ENCODE measurements at places on chromosomes 2 and 18.

GRCh38 chr2:21559351-21559750 is 435.6 kb downstream of the TDRD15 start:
- no peak for DNase-seq

GRCh38 chr2:92072461-92073035 is 2798.7 kb upstream of the TEKT4 start:
- DNase-seq = no peak

- DNase-seq = no peak
Observed at GRCh38 chr2:220075835-220076234, 448.4 kb downstream of the SLC4A3 start.

- no peak for DNase-seq
Observed at GRCh38 chr2:227153758-227154486, 10.1 kb downstream of the COL4A4 start.

GRCh38 chr2:68912732-68913131 is 40.0 kb downstream of the GKN2 start:
- no peak for DNase-seq

GRCh38 chr2:57876313-57876712 is 170.3 kb upstream of the VRK2 start:
- DNase-seq = no peak

GRCh38 chr2:177338177-177338721 is 54.3 kb upstream of the AGPS start:
- DNase-seq = no peak

DNA sequence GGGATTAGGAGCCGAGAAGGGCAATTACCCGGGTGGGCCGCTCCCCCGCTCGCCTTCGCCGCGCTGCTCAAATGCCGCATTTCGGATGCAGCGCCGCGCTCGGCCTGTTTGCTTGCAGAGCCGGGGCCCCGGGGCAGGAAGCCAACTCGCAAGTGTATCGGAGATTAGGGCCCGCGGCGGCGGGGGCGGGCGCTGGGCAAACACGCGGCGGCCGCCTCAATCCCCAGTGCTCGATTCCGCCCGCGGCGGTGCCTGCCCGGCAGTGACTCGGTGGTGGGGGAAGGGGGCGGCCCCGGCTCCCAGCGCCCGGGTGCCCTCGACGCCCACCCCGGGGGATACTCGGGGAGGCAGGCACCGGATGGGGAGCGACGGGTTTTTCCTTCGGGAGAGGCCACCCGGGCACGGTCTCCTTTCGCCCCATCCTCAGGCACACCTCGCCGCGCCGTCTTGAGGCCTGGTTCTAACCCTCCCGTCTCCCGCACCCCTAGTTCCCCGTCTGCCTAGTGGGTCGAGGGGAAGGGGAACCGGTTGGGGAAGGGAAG is 26.6 kb upstream of the NOTO start:
- peak; percentile 84 for DNase-seq

DNA sequence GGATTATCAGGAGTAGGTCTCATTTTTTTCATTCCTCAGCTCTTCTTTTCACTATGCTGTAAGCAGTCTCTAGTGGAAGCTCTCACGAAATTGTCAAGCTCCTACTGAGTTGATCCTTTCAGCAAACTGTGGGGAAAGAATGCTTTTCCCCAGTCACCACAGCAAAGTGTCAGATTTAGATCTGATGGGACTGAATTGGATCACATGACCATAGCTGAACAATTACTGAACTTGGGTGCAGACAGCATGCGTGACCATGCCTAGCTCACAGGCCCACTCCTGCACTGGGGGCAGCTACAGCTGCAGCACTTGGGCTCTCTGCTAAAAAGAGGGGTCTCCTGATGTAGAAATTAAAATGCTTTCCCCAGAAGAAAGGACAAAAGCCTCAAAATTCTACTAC is 3.1 kb downstream of the ARHGAP15 start:
- DNase-seq = no peak

GRCh38 chr2:190583507-190584337 is 49.2 kb upstream of the NEMP2 start:
- DNase-seq = no peak

Data from WERI-Rb-1 (cell line).